ENCODE measurements at places on chromosomes 4 and X. TPM values are rescaled to one million over a fixed set of nuclear protein-coding genes. Genes with fewer than 3 reads are reported as not detected.

DNA sequence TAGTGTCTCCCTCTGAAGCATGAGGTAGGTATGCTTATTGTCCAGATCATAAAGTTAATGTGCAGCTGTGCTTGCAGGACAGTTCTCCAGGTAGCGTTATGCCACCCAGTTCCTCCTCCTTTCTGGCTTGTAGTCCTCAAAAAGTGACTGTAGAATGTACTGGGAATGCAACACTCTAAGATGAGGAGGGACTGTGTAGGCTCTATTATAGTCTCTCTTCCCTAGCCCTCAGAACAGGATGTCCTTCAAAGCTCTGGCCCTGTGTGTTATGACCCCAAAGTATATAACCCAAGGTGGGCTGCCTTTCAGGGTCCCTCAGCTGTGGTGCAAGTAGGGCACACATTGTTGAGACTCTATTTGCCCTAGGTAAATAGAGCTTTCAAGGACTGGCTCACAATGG, 20.8 kb upstream of the MANBA start:
- DNase-seq: no peak

Gene TCP11X2
- 0.39 TPM for polyA plus RNA-seq

GRCh38 chr4:148203056-148203898, 238.9 kb downstream of the NR3C2 start:
- DNase-seq: peak; percentile 46

Gene ADAM29
- polyA plus RNA-seq: not detected

- DNase-seq: peak; percentile 13
Observed at GRCh38 chrX:84186603-84187532, 1.1 kb downstream of the RPS6KA6 start.

DNA sequence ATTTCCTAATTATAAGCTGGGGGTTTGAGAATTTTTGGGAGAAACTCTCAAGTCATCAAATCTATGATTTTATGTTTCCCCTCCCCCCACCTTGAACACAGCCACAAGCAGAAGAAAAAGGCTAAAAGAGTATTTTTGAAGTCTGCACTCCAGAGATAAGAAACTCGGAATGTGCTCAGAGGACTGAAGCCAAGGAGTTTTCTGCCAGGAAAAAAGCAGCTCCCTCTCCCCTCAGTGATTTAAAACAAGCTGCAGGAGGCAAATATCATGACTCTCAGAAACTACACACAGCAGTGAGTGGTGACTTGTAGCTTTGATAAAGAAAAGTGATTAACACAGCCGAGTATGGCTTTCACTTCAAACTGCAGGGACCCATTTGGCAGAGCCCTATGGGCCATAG, 800.2 kb upstream of the FTHL17 start:
- DNase-seq: no peak

DNA sequence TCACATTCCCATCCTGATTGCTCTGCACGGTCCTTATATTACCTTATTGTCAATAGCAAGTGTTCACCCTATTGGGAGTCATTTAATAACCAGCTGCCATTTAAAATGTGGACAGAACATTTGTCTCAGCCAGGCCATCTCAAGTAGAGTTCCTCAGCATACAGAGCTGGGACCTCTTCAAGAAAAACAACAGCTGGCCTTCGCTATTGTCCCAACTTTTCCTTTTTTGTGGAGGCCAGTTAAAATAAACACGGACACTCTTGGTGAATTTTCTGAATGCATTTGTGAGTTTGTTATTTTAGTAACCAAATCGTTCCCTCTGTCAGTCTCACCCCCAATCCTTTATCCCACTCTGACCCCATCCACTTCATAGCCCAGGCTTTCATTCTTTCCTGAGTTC, 395.3 kb upstream of the PITX2 start:
- DNase-seq: no peak

DNA sequence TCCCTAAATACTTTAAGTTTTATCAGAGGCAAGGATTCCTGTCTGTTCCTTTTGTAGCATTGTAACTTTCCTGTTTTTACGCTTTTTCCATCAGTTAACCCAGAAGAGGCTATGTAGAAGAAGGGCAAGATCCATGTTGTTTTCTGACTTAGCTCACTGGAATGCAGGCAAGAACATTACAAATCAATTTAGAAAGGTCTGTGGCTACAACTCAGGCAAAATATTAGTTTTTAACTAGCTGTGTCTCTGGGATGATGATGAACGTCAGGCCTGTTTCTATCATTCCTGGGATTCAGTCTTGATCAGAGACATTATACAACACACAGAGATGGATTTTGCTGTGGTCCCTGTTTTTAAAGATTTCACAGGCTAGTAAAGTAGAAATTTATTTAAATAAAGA, 813.0 kb upstream of the POU3F4 start:
- no peak for DNase-seq

Gene SERPINA7
- polyA plus RNA-seq: 47.5 TPM

- DNase-seq: no peak
Observed at GRCh38 chrX:10847333-10847732, 226.9 kb upstream of the MID1 start.

DNA sequence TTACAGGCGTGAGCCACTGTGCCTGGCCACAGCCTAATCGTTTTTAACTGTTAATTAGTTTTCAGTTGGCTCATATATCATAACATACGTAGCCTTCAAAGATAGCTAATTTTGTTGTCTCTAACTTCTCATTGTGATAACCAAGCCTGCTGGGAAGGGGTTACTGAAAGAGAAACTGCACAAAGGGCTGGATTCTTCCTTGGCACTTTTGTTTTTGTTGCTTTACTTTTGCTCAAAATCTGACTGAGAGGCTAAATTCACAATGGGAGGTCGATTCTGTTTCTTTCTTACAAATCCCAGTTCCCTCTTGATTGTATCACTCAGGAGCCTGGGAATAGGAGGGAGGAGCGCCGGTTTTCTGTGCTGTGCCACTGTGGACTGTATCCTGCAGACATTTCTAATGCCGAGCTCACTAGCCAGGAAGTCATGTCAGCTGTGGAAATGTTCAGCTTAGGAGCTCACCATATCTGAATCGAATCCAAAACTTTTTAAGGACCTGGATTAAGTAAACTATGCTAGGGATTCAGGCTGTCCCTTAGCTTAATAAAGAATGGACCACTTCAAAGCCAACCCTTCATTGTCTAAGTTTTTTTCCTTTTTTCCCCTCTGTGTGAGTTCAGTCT, 120.5 kb upstream of the FAT1 start:
- peak; percentile 25 for DNase-seq

Gene ANTXR2
- polyA plus RNA-seq: 25.2 TPM

Gene XPNPEP2
- 15.0 TPM for polyA plus RNA-seq

GRCh38 chr4:7941111-7941964, 1.7 kb upstream of the AFAP1 start:
- DNase-seq: no peak

Gene FOXO4
- polyA plus RNA-seq: 6.3 TPM

DNA sequence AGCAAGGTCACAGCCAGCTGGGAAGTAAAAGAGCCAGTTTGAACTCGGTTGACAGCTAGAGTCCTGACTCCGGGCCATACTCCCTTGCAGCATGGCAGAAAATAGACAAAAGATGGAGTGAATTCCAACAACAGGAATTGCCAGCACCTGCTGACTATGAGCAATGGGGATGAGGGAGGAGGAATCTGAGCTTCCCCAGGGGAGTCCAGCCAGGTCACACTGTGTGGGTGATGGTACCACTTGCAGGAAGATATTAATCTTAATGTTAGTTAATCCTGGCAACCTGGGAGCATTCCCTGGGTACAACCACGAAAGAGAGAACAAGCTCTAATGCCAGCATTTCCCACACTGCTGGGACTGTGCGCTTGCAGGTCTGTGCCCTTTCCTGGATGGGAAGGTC, 48.1 kb upstream of the S100G start:
- DNase-seq: no peak

DNA sequence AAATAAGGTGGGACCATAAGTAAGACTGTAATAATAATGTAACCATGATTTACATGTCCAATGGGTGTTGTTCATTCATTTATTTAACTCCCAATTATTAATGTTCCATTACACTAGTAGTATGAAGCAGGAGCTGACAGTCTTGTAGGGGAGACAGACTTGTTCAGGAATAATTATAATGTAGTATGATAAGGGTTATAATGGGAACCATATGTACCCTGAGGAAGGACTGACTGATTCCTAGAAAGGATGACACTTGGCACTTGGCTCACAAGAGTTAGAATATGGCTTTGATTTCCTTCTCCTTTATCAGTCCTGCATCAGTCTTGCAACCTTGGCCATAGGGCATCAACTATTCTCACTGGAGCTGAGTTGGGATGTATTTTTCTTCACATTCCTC, 24.2 kb downstream of the PCDH7 start:
- DNase-seq: no peak

Gene HS6ST2
- 17.4 TPM for polyA plus RNA-seq

- DNase-seq: peak; percentile 37
Observed at GRCh38 chrX:39492497-39493162, 605.1 kb downstream of the BCOR start.

Gene TLL1
- 0.21 TPM for polyA plus RNA-seq

Gene RRAGB
- polyA plus RNA-seq: 25.5 TPM

Gene ADH1B
- 1.5 TPM for polyA plus RNA-seq

Gene ARR3
- polyA plus RNA-seq: not detected

Gene DCAF8L2
- polyA plus RNA-seq: not detected

Gene PDGFC
- 35.5 TPM for polyA plus RNA-seq

Gene TBCK
- 19.8 TPM for polyA plus RNA-seq

- DNase-seq: no peak
Observed at GRCh38 chr4:189355590-189355989, 585.1 kb upstream of the FRG1 start.

- no peak for DNase-seq
Observed at GRCh38 chr4:83979773-83980172, 443.9 kb downstream of the GPAT3 start.

Gene SFRP2
- polyA plus RNA-seq: 50.0 TPM

DNA sequence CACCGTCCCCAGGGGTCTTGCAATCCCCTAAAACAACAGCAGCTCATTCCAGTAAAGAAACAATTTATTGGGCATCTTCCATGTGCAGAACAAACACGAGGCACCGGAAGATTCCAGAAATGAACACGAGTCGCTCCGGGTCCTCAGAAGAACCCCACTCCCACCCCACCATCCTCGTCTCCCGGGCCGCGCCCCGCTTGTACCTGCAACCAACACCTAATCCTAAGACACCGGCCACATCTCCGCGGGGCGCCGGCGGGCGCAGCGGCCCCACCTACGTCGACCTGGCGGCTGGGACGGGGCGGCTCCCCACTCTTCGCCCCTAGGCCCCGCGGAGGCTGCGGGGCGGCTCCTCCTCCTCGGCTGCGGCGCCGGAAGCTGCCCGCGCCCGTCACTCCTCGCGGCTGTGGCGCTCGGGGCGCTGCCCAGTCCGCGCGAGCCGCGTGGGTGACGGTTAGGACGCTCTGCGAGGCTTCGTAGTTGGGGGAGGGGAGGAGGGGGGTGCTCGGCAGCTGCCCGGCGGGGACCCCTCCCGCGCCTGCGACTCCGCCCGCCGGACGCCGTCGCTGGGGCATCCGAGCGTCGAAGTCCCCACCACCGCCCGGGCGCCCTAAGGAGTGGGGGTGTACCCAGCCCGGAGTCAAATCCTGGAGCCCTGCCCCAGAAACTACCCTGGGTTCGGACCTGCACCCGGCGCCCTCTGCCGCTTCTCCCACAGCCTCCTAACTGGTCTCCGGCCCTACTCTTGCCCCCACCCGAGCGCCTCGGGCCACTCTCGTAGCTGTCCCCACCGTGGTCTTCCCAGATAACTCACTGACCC, at the start of gene CCDC158:
Gene CCDC158 (minus strand): TSS at position 380 of the 820 bp plus-strand sequence. CDS start 17,934 bp downstream, outside the sequence.
- DNase-seq: no peak

Gene KIAA1210
- polyA plus RNA-seq: not detected

GRCh38 chr4:732911-733630, 27.4 kb downstream of the PCGF3 start:
- no peak for DNase-seq

- DNase-seq: no peak
Observed at GRCh38 chrX:136185401-136186022, 38.2 kb downstream of the FHL1 start.

DNA sequence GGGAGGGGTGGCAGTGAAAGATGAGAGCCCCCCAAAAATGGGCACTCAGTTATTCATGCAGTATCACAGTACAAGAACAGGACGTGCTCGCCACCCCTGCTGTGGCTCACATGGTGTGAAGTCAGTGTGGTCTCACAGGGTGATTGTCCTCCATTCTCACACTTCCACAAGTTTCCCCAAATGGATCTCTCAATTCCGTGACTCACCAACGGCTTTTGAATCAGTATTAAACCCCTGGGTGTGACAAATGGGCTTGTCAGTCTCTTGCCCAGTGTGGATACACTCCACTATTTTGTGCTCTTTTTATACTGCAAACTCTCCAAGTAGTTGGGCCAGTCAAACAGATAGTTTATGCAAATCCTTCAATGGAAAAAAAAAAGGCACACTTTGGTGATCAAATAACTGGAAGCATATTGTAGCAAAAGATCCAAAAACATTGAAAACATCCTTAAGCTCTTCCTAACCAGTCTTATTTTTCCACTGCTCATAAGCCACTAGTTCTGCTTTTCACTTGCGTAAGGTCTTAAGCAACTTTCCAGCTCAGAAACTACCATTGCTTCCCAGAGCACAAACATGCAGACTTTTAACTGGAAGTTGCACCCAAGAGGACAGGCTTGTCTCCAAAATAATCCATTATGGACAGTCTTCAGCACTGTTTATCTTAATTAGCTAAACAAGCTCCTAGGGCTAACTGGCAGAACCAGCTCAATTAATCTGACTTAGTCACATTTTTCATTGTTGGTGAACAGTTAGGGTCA, 365.7 kb downstream of the PPP3CA start:
- peak; percentile 5 for DNase-seq

- peak; percentile 78 for DNase-seq
Observed at GRCh38 chr4:173333658-173334084, 487 bp downstream of the HMGB2 start.

DNA sequence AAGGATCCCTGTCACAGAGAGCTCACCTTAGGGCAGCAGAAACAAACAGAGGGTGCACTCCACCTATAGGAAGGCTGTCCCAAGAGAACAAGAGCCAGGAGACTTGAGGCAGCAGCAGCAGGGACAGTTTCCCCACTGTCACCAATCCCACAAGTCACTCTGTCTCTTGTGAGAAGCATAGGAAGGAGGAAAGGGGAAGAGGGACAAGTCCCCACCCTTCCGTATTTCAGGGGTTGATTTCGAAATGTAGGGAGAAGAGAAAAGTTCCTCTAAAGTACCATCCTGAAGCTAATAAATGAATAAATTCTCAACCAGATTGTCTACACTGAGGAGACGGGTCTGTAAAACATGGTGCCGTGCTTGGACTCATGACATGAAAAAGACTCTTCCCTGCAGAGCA, 9.5 kb upstream of the TLR8 start:
- no peak for DNase-seq

- DNase-seq: peak; percentile 91
Observed at GRCh38 chr4:10461091-10461849, 4.0 kb upstream of the ZNF518B start.
